ENCODE measurements at places on chromosomes 16 and 17.

GRCh38 chr17:31529841-31530251, 138.4 kb downstream of the RAB11FIP4 start:
- no peak for DNase-seq

- DNase-seq, result no peak
Observed at GRCh38 chr16:48129926-48130325, 25.9 kb downstream of the ABCC12 start.

GRCh38 chr16:80704751-80705505, 99.5 kb downstream of the CDYL2 start:
- DNase-seq, result no peak

DNA sequence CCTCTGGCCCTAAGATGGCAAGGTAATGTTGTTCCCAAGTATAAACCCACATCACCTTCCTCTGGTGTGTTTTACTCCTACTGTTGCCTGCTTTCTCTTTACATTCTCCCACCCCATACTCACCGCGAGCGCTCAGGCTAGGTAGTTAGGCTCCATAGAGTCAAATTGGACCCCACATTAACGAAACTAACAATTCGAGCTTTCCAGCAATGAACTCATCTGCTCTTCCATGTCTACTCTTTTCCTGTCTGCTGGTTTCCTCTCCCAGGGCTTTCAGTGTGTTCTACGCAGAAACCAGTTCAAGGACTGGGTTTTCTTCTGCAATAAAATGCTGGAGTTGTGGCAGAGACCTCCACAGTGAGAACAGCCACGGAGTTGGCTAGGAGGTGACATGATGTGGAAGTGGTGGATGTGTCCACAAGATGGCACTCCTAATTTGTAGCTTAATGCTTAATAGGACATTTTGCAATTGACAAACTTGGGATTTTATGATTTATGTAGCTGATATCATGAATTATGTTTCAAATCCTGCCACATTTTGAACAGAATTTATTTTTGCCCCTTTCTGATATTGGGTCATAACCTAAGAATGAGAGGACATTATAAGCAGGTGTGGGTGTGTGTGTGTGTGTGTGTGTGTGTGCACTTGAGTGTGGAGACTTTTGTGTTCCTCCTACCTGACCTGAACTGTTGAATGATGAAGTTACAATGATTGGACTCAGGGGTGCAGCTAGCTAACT, 2.2 kb upstream of the UQCRC2 start:
- no peak for DNase-seq

DNA sequence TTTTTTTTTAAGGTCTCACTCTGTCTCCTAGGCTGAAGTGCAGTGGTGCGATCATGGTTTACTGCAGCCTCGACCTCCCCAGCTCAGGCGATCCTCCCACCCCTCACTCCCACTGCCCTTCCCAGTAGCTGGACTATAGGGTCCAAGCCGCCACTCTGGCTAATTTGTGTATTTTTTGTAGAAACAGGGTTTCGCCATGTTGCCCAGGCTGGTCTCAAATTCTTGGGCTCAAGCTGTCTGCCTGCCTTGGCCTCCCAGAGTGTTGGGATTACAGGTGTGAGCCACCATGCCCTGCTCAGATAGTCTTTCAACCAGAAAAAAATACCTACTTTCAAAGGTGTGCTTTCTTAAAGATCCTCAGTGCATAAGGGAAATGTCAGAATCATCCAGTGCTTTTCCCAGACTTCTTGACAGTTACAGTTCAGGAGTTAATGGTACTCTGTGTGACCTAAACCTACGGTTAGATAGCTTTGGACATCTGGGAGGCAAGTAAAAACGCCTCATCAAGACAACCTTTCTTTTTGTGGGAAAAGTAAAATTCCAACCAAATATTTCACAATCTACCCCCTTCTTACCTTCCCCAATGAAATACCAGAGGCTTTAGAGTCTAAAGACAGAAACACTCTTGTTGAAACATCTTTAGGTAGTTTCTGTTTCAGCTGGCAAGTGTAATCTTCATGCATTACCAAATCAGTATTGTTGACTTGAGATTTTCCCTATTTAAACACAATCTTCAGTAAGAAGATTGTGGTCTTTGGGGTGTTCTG, 6.8 kb downstream of the RSPRY1 start:
- DNase-seq, result no peak

- peak; percentile 70 for DNase-seq
Observed at GRCh38 chr16:48384520-48385252, 527 bp downstream of the SIAH1 start.

DNA sequence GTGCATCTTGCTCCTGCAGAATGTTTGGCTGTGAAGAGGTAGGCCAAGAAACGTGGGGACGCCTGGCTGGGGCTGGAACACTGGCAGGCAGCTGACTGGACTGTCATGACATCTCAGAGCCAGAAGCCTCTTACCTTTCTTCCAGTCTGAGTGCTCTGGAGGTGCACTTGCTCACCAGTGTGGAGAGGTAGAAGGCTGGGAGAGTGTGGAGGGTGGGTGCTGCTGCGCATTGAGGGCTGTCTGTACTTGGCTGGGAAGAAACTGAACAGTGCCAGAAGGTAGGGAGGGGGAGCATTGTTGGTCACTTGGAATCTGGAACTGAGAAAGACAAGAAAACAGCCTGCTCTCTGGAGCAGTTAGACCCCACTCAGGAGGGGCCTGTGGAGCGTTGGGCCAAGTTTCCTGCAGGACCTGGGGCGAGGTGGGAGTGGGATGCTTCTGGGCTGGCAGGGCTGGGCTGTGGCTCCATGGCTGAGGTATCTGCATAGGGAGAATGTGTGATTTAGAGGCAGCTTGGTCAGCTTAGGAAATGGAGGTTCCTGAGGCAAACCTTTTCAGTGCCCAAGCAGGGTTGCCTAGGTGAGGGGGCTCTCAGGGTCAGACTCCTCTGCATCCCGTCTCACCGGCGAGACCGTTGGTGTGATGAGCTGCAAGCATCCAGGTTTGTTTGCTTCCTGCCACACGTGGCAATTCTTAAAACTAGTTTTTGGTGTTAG, 55.1 kb downstream of the KSR1 start:
- no peak for DNase-seq

DNA sequence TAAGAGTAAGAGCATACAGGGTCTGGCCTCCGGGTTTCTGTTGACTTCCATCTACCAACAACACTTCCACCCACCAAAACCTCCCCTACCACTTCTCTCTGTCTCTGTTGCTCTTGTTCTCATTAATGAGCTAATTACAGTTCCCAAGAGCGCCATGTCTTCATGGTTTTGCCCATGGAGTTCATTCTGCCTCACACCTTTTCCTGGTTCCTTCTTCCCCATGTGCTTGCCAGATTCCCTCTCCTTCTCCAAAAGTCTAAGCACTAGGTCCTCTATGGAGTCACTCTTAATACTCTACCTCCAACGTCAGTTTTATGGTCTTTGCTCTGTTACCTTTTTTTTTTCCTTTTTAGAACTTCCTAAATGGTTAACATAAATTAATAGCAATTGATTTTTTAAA, 92.8 kb downstream of the MYO1D start:
- DNase-seq, result no peak

- DNase-seq, result peak; percentile 89
Observed at GRCh38 chr17:75031972-75032719, 14.6 kb downstream of the ATP5PD start.

DNA sequence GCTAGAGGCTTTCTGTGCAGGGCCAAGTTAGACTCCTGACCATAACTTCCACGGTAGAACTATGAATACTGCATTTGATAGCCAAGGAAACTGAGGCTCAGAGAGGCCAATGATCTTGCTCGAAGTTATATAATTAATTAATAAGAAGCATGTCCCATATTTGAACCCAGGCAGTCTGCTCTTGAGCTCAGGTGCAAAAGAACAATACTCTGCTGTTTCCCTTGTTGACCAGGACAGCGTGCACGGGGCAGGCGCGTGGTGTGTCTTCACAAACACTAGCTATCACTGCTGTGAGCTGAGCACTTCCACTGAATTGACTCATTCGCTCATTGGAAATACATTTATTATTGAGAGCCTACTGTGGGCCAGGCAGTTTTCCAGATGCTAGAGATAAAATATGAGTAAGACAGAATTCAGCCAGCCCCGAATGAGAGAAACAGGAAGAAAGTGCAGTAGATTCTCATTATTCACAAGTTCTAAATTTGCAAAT, 1.6 kb downstream of the CHD9 start:
- no peak for DNase-seq

DNA sequence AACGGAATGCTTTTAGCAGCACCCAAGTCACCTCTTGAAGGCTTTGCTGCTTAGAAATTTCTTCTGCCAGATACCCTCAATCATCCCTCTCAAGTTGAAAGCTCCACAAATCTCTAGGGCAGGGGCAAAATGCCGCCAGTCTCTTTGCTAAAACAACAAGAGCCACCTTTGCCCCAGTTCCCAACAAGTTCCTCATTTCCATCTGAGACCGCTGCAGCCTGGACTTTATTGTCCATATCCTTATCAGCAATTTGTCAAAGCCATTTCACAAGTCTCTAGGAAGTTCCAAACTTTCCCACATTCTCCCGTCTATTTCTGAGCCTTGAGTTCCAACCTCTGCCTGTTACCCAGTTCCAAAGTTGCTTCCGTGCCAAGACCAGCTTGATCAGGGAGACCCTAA, 27.4 kb downstream of the TMC6 start:
- no peak for DNase-seq

DNA sequence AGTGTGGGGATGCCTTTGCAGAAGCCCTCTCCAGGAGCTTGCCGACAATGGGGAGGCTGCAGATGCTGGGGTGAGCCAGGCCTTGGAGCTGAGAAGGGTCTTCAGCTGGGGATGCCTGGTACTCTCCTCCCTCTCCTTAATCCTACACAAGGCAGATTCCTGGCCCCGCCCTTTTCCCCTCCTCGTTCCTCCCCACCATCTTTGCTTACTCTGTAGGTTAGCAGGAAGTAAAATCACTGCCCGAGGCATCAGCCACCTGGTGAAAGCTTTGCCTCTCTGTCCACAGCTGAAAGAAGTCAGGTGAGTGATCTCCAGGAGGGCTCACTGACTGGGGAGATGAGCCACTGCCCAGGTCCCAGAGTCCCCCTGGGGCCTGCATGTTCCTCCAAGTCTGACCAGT, 38.7 kb downstream of the NLRC5 start:
- no peak for DNase-seq

DNA sequence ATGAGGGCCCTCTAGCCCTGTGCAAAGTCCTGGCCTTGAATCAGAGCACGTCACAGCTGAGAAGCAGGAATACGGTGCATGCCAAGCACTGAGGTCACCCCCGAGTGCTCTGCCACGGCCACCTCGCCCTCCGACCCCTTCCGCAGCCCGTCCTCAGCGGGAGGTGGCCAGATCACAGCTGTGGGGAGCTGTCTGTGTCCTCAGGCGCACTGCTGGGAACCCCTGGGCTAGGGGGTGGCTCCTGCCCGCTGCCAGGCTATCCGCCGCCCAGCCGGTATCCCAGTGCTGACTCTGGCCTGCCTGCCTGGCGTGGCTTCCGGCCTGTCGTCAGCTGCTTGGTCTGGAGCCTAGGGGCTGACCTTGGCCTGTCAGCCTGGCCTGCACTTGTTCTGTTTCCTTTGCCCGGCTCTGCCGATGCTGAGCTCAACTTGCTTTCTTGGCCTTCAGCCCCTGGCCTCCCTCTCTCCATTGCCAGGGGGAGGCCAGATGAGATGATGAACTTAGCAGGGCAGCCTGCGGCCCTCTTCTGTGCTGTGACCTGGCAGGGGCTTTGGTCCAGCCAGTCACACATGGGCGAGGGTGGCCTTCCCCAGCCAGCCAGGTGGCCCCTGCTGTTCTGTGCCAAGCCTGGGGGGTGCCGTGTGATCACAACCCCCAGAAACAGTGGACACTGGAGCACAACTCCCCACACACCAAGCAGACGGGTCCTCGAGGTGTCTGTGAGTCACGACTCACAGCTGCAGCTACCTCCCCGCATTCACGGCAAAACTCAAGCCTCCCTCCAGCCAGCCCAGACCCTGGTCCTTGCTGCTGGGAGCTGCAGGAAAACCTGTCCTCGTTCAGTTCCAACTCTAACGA, 77.3 kb downstream of the ZDHHC7 start:
- no peak for DNase-seq

GRCh38 chr17:42563143-42563509, 1.2 kb downstream of the COASY start:
- no peak for DNase-seq

GRCh38 chr17:269616-270514, 82.7 kb downstream of the RPH3AL start:
- no peak for DNase-seq

- no peak for DNase-seq
Observed at GRCh38 chr16:51268237-51268636, 117.2 kb upstream of the SALL1 start.

GRCh38 chr16:87012954-87013938, 303.9 kb downstream of the C16orf95 start:
- DNase-seq, result no peak

DNA sequence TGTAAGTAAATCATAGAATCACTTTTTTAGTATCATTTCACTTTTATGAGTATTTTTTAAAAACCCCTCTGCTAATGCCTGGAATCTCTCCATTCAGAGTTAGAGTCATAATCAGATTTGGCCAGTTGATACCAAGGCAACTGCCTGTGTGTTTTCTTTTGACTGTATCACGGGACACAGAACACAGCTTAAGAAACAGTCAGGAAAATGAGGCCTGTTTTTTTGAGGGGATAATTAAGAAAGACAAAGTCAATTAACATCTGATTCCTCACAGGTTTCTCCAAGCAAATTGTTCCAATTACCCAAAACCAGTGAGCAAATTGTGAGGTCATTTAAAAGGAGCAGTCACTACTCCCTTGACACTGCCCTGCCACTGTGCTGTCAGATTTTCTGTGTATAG, 944.5 kb upstream of the SOX9 start:
- no peak for DNase-seq

GRCh38 chr17:32936894-32937500, 9.0 kb downstream of the TMEM98 start:
- peak; percentile 66 for DNase-seq

DNA sequence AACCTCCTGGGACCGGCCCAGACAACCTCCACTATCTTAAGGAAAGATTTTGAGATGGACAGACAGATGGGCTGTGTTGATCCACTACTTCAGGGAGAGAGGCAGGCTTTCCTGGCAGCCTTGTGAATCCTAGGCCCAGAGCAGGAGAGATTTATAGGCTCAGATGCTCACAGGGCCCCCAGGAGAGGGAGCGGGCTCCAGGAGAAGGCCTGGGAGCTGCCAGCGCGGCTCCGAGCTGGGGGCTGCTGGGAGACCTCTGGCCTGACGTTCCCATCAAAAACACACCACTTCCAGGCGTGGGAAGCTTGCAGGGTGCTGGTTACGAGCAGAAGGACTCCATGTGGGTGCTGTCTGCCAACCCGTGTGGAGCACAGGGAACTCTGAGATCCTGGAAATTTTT, 53.2 kb downstream of the MYH11 start:
- DNase-seq, result no peak
